H7 (cell line): ENCODE measurements at places on chromosomes 2 and 18.

DNA sequence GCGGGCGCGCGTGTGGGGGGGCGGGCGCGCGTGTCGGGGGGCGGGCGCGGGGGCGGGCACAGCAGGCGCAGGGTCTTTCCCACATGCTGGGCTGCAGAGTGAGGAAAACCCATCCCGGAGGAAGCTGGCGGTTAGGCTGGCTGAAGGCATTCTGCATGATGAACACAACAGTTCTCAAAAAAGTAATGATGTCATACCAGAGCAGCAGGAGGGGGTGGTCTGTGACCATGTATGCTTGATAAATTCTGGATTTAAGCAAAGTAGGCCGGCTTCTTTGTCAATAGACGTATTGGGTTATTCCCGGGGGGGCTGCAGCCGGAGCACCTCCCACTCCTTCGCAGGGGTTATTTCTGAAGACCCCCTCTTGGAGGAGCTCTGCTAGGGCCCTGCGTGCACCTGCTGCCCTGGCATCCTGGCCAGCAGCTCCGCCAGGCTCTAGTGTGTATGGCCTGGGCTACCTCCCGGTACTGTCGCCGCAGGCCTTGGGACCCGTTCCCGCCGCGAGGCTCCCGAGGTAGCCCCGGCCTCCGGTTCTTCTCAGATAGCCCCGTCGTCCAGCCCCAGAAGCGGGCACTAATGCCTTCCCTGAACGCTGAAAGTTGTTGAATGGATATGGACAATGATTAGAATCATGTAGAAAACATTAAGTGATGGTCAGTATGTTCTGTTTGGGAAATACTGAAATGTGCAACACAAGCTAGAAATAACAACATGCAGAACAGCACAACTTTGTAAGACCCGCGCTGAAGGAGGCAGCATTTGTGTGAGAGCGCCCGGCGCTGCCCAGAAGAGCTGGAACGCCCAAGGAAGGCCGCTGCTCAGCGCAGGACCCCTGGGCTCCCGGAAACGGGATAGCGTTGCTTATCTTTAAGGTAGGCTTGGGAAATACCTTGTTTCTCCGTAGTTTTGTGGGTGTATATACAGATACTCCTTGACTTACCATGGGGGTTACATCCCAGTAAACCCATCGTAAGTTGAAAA lies 101.4 kb upstream of the RAB6C start:
- DNase-seq, result peak; percentile 69

GRCh38 chr2:118309257-118309945 lies 221.1 kb downstream of the INSIG2 start:
- DNase-seq, result peak; percentile 12

DNA sequence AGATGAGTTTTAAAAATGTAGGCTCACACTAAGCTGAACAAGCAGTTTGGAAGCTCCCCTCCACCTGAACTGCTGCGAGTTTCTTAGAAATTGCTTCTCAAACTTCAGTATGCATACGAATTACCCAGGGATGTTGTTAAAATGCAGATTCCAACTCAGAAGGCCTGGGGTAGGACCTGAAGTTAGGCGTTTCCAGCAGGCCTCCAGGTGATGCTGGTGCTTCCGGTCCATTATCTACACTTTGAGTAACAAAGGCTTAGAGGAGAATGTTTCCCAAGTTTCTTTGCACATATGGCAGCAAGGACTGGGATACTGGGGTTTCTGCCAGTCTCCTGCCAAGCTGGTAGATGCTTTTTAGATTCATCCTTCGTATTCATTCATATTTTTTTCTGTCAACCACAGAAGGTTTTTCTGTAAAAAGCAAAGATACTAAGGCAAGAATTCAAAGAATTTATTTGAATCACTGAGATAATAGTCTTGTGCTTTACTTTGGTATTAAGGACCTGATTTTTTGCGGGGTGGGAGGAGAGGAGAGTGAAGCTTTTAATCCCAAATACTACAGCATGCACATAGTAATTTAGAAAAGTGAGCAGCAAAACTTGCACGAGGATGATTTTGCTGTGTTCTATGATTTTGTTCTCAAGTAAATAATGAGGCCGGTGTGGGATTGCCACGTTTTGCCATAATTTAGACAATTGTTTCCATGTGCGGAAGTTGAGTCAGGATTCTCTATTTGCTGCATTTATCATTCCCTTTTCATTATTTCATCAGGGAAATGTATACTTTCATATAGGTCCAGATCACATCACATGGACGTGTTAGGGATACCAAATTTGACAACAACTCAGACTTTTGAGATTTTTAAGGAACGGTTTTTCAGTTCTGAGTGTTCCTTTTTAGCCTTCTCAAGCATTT lies 137.6 kb upstream of the SPATS2L start:
- DNase-seq, result peak; percentile 49

GRCh38 chr2:214378455-214379103 lies 32.3 kb upstream of the VWC2L start:
- DNase-seq, result peak; percentile 20

GRCh38 chr2:148903294-148903693 lies 28.3 kb downstream of the KIF5C start:
- no peak for DNase-seq

DNA sequence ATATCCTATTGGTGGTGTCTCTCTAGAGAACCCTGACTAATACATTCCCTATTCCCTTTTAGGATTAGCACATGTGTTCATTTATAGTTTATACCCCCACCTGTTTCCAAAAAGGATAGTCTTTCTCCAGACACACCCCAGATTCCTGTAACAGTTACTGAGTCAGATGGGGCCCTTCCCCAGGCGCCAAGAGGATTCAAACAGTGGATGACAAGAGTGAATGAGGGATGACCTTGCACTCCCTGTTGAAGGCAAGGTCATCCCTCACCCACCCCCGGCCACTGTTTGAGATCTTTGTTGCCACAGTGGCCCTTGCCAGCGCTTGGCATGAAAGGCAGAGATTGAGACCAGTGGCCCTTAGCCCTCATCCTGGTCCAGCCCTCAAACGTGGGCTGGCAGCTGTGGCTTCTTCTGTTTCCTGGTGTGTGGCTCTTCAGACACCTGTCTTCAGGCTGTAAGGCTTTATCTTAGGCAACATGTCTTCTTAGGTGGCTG lies 15.3 kb upstream of the REEP1 start:
- no peak for DNase-seq

GRCh38 chr18:59469463-59470180 lies 110.6 kb upstream of the LMAN1 start:
- DNase-seq, result no peak

- DNase-seq, result no peak
Measured at GRCh38 chr2:197292619-197293018, 18.0 kb downstream of the ANKRD44 start.

DNA sequence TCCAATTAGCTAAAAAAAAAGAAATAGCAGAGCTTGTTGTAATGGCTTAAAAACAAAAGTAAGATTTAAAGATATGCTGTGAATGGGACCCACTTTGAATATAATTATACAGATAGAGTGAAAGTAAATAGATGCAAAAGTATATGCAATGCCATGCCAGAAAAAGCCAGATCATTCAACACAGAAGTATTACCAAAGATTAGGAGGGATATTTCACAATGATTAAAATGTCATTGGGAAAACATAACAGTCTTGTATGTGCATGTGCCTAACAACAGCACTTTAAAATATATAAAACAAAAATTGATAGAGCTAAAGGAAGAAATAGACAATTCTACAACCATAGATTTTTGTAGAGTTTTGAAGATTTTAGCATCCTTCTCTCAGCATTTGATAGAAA lies 19.9 kb upstream of the SIGLEC15 start:
- no peak for DNase-seq

DNA sequence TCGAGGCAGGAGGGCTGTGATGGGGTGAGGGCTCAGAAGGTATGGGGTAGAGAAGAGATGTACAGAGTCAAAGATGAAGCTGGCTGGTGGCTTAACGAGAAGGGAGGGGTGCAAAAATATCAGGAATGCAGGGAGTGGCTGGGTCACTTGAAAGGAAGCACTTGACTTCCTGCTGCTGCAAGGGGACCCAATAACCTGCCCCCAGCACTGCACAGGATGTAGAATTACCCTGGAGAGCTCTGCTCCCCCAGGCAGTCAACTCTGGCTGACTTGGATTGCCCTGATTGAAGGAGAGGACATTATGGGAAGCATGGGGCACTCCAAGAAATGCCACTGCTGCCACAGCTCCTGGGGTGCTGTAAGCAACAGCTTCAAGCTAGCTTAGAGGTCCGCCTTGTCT lies 41.8 kb downstream of the CFAP221 start:
- DNase-seq, result no peak
